Stimulated activated CD4-positive, alpha-beta T cell treated with anti-CD3 and anti-CD28 coated beads, Interleukin-2, amount 100 ng/mL, for 4 hours (primary cell): ENCODE measurements at places on chromosomes 11 and 22.

GRCh38 chr11:79427611-79428327, 13.1 kb downstream of the TENM4 start:
- no peak for DNase-seq

GRCh38 chr11:87359401-87359800, 321.7 kb downstream of the TMEM135 start:
- no peak for DNase-seq

DNA sequence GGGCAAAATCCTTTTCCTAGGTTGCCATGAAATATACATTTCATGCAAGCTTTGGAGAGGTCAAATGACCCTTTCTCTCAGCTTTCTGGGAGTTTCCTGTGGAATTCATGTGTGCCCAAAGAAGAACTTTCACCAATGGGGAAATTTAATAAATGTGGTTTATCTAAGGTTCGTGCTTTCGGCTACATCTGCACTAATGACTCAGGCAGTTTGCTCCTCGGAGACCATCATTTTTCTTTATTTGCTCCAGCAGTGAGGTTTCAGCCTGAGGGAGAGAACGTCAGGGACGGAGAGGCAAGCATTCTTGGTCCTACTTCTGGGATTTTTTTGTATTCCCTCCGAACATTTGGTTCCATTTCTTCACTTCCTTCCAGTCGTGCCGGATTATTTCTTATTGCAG, 85.2 kb downstream of the FLI1 start:
- DNase-seq = no peak

- DNase-seq = no peak
These were observed 59.4 kb upstream of the NNMT start for GRCh38 chr11:114236829-114237228.

- DNase-seq = no peak
These were observed 32.4 kb upstream of the CD44 start for GRCh38 chr11:35106595-35106994.

GRCh38 chr11:120547316-120547715, 35.8 kb downstream of the GRIK4 start:
- DNase-seq = no peak

- no peak for DNase-seq
These were observed 8.8 kb upstream of the OR2AT4 start for GRCh38 chr11:75105462-75105925.

DNA sequence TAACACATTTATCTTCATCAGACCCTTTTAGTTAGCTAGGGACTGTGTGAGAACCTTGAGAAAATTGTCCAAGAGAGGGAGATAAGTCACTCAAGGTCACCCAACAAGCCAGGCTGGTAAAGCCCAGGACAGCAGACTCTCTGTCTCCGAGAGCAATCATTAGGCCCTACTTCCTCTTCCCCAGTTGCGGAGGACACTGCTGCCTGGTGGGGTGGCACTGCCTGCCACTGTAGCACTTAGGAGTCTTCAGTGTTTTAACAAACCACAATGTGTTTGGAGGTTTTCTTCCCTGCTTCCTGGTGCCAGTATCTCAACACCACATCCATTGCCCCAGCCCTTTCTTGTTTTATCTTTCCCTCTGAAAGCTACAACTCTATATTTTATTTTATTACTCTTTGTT, 132.1 kb upstream of the LDLRAD3 start:
- no peak for DNase-seq

- no peak for DNase-seq
These were observed 8.1 kb downstream of the CSF2RB start for GRCh38 chr22:36921309-36922104.

GRCh38 chr22:27394806-27395404, 406.7 kb downstream of the MN1 start:
- no peak for DNase-seq

DNA sequence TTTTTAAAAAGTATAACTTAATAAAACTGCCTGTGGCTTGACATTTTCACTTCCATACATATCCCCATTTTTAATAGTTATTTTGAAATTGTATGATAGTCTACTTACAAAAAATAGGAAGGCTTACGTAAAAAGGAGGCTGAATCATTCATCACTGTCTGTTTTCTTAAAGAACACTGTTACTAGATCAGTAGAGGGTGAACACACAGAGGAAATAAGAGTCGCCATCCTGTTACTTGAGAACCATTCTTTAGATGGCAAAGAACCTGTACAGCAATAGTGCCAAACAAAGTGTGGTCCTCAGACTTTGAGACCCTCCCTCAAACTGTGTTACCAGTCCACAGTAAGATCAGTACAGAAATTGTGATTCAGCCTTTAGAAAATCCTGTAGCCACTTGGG, 180.7 kb downstream of the PGR start:
- no peak for DNase-seq

GRCh38 chr11:20640401-20640800, 29.0 kb upstream of the NELL1 start:
- no peak for DNase-seq

DNA sequence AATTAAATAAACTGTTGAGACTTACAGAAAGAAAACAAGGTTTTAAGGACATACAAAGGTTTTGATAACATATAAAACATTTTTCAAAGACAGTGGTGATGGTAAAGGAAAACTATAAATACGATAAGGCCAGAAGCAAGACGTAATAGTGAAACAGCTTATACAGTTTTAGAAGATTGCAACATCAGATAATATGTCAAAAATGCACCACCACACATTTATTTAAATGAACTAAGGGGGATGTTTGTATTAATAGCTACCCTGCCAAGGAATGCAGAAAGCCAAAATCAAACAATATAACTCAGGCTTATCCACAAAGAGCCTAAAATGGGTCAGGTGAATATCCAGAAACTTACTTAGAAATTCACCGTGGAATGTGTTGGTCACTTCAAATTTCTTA, 981.6 kb upstream of the FAT3 start:
- no peak for DNase-seq

GRCh38 chr11:5727691-5728090, 8.6 kb upstream of the OR56B1 start:
- no peak for DNase-seq
